ENCODE measurements at places on chromosomes 1 and 21. TPM values are rescaled to one million over a fixed set of nuclear protein-coding genes. Genes with fewer than 3 reads are reported as not detected.

DNA sequence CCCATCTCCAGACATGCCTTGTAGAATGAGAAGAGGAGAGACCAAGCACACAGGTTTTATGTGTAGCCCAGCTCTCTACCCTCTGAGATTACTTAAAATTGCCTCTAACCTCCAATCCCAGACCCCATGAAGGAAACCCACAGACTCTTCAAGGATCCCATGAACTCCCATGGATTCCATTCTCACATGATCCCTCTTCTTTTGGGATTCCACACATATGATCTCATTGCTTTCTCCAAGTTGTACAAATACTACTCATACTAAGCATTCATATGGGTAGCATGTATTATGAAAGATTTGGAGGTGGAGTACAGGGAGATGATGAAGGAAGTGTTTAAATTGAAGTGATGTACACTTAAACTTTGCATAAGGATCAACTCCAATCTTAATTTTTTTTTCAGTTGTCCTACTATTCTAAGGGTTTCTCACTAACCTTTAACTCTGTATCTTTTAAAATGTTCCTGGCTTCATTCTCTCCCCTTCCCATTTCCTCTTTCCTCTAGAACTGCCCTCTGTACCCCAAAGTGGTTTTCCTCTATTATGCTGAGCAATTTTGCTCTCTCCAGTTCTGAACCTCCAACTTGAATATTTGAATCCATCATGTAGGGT is 41.6 kb downstream of the MFSD2A start:
- DNase-seq, result no peak

GRCh38 chr21:42319851-42320572 is 4.8 kb upstream of the TFF3 start:
- DNase-seq, result no peak

DNA sequence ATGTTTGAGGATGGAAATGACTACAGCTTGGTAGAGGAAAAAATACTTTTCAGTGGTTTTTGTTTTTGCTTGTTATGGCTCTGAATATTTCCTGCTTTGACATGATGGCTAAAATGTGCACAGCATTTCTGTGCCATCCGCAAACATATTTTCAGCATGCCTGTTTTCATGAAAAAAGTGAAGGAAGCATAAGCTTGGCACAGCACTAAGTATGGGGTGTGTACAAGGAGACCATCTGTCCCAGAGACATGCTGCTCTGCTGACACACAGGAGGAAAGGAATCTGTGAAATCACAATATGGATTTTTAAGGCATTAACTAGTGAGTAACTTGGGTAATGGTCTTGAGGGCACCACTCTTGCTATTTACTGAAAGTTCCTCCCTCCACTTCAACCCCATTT is 595.5 kb downstream of the RWDD3 start:
- DNase-seq, result no peak

- DNase-seq, result no peak
Observed at GRCh38 chr1:222288053-222288452, 259.9 kb downstream of the HHIPL2 start.

- DNase-seq, result no peak
Observed at GRCh38 chr21:35027563-35028450, 21.3 kb downstream of the RUNX1 start.

- no peak for DNase-seq
Observed at GRCh38 chr1:161031874-161032273, 6.9 kb downstream of the TSTD1 start.

GRCh38 chr21:21415741-21416140 is 417.5 kb downstream of the NCAM2 start:
- no peak for DNase-seq

The ZFP69 gene
- 2.6 TPM for total RNA-seq

The C4BPA gene
- total RNA-seq, result 12.7 TPM

- DNase-seq, result no peak
Observed at GRCh38 chr1:45677751-45678245, 8.5 kb downstream of the GPBP1L1 start.

Measured in Caco-2 (cell line).